DMS 273 treated with DMSO at 0.1 percent for 48 hours (cell line): ENCODE measurements at places on chromosomes 6 and 20.

- no peak for DNase-seq
These were observed 301.8 kb downstream of the TBC1D32 start for GRCh38 chr6:121032268-121033006.

DNA sequence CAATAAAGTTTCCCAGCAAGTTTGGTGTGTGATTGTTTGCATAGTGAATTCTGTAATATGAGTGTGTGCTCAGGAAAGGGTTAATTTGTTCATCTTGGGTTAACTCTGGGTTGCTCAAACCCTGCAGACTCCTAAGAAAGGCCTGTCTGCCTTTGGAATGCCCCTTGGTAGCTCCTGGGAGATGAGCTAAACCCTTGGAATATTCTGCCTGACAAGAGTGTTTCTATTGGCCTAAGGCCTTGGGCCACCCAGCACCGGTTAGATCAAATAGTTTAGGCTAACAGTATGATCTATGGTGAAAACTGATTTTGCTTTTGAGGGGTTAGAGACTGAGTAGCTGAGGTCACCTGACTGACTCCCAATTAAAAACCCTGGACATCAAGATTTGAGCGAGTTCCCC, 248.3 kb downstream of the GRM1 start:
- DNase-seq, result no peak

DNA sequence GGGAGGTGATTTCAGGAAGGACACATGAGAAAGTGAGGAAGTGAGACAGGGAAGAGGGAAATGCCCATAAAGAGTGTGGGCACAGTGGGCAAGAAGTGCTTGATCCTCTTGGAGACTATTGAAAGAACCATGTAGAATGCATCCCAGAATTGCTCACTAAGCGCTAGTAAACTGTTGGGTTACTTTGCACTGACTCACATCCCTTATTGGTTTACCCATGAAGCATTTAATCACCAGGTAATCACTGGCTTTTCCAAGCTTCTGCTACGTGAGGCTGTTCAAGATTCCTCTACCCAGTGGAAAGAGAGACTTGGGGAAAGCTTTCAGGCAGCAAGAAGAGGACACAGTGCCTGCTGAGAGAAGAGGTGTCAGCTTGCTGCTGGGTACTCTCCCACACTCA, 410.0 kb upstream of the JAG1 start:
- DNase-seq, result no peak

DNA sequence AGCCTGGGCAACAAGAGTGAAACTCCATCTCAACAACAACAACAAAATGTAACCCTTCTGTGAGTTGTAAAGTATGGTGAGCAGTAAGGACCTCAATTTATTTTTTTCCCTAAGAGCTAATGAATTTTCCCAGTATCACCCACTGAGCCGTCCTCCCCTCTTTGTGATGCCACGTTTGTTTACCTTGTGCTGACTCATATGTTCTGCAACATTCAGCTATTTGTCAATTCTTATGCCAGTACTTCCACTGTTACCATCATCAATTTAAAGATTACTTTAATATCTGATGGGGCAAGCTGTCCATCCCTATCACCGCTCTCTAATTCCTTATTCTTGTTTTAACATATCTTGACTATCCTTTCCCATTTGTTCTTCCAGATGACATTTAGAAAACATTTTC, 37.5 kb downstream of the MAK start:
- no peak for DNase-seq

GRCh38 chr6:5151360-5151954, 66.3 kb downstream of the PPP1R3G start:
- no peak for DNase-seq

- no peak for DNase-seq
These were observed 17.6 kb upstream of the SRSF3 start for GRCh38 chr6:36576578-36576977.

- DNase-seq, result peak; percentile 11
These were observed 43.3 kb downstream of the SLC26A8 start for GRCh38 chr6:35980991-35981645.

DNA sequence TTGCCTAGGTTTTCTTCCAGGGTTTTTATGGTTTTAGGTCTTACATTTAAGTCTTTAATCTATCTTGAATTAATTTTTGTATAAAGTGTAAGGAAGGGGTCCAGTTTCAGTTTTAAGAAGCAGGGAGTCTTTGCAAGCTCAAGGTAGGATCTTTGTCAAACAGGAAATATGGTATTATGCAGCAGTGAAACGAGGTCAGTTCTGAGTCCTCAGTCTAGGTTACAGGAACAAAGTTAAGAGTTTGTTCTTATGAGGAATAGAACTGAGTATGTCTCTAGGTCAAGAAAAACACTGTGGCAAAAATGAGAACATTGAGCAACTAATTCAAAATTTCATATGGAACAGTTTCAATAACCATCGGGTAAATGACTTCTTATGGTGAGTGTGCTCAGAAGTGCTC, 63.6 kb downstream of the GCLC start:
- DNase-seq, result no peak

DNA sequence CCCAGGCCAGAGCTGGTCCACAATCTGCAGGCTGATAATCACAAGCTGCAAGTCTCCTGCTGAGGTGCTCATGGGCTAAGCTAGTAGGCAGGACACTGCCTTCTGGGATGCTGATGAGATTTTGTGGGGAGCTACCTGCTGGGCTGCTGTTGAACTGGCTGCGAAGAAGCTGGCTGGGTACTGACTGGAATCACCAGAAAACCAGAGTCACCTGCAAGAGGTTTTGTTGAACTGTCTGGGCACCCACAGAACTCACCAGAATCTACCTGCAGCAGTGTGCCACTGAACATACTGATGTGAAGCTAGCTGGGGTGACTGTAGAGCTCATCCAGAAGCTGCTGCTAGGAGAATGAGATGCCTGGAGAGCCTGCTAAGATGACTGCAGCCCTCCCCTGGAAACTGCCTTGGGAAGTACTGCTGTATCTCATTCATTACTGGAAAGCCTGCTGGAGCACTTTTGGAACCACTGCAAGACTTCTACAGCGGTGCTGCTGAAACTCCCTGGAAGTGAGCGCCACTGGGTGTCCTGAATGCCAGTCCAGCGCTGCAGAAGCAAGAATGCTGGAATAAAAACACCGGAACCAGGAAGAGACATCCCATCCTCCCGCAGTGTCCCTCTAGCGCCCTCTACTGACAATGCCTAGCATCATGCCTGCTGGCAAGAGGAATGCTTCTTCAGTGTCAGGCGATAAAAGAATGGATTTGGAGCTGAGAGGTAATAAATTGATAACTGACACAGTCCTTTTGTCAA, 64.9 kb upstream of the ARHGAP18 start:
- peak; percentile 5 for DNase-seq

DNA sequence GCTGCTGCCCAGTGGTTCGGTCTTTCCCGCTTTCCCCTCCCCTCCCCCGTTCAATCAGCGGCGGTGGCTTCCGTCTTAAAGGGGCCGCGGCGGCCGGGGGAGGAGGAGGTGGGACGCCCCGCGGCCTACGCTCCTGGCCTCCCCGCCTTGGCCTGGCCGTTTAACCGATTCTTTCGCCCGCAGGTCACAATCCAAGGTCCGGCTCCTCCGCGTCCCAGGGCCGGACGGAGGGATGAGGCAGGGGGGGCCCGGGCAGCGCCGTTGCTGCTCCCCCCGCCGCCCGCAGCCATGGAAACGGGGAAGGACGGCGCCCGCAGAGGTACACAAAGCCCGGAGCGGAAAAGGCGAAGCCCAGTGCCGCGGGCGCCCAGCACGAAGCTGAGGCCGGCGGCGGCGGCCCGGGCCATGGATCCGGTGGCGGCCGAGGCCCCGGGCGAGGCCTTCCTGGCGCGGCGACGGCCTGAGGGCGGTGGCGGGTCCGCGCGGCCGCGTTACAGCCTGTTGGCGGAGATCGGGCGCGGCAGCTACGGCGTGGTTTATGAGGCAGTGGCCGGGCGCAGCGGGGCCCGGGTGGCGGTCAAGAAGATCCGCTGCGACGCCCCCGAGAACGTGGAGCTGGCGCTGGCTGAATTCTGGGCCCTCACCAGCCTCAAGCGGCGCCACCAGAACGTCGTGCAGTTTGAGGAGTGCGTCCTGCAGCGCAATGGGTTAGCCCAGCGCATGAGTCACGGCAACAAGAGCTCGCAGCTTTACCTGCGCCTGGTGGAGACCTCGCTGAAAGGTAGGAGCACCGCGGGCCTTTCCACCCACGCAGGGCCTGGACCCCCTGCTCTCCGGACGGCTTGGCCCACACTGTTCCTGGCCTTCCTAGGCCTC, 1.2 kb downstream of the STK35 start:
- DNase-seq, result peak; percentile 36

DNA sequence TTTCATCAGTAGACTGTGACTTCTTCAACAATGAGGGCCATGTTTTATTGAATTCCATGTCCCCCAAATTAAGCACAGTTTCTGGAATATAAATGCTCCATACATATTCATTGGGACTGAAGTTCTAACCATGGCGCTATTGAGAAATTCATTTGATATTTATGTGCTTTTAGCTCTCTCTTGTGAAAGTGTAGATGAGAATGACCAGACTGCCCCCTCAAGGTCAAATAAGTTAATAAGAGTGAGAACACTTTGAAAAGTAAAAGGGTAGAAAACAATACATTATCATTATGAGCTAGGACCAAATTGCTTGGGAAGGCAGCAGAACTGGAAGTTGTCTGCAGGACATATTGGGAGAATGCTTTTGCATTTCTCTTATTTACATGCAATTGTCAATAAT, 597.9 kb downstream of the EPM2A start:
- DNase-seq, result no peak

- no peak for DNase-seq
These were observed 291.8 kb downstream of the FOXC1 start for GRCh38 chr6:1901556-1901955.
